CD4-positive, alpha-beta T cell treated with Interleukin-10 for 1 hour (primary cell): ENCODE measurements at places on chromosomes 1 and 21.

GRCh38 chr1:4020449-4020848 is 120.4 kb upstream of the C1orf174 start:
- no peak for DNase-seq

GRCh38 chr1:17596186-17596585 is 56.7 kb downstream of the ARHGEF10L start:
- no peak for DNase-seq

- DNase-seq, result no peak
Observed at GRCh38 chr1:205929496-205930194, 13.6 kb downstream of the SLC26A9 start.

GRCh38 chr1:170471398-170472053 is 60.4 kb upstream of the GORAB start:
- DNase-seq, result no peak

DNA sequence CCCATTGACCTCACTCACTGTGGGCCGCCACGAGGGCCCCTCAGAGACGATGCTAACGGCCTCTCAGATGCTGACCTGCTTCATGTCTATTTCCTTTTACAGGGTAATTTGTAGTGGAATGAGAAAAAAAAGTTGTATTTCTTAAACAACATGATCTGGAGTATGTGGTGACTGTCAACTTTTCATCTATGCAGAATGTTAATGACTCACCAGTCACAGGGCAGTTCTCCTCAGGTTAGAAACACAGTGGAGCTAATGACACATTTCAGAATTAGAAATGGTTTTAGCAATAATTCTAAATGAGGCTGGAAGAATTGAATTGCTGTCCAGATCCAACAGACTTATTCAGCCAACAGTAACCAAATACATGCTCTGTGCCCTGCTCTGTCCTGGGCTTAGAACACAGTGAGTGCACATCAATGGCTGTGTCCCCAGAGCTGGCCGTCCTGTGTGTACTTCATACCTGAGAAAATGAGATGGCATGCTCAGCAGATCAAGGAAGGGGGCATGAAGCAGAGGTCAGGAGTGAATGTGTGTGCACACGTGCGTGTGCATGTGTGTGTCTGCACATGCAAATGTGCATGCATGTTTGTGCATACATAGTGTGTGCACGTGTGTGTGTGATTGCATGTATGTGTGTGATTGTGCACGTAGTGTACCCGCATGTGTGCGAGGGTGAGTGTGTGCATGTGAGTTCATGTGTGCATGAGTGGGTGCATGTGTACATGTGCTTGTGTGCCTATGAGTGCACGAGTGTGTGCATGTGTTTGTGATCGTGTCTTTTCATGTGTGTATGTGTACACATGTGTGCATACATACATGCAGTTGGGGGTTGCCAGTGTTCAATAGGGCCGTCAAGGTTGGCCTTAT is 145.3 kb downstream of the PCBP3 start:
- no peak for DNase-seq

DNA sequence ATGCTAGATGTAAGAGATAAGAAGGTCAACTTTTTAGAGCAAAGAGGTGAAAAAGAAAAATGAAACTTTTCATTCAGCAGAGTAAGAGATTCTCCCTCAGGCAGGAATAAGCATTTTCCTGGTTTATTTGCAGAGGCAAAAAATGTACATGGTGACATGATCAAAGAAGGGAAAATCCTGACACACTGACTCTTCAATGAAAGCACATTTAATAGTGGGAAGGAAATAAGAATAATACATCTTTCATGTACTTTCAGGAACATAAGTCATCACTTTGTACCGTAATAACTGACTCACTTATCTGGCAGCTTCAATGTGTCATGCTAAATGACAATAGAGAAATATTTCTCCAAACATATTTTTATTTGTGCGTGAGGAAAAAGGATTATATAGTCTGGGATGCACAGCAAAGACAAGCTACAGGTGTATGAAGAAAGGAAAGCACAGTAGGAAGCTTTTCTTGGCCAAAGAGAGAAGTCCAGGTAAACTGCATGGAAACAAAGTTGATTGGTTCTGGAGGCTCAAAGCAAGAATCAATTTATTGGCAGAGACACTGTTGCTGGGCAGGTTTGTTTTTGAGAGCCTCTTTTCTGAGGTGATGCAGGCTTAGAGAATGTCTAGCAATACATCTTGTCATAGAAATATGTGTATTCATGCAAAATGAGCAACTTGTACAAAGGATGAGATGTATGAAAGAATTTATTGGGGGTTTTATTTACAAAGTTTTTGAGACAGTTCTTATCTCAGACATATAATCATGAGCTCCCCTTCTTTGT is 1409.0 kb downstream of the PLA2G4A start:
- DNase-seq, result no peak

DNA sequence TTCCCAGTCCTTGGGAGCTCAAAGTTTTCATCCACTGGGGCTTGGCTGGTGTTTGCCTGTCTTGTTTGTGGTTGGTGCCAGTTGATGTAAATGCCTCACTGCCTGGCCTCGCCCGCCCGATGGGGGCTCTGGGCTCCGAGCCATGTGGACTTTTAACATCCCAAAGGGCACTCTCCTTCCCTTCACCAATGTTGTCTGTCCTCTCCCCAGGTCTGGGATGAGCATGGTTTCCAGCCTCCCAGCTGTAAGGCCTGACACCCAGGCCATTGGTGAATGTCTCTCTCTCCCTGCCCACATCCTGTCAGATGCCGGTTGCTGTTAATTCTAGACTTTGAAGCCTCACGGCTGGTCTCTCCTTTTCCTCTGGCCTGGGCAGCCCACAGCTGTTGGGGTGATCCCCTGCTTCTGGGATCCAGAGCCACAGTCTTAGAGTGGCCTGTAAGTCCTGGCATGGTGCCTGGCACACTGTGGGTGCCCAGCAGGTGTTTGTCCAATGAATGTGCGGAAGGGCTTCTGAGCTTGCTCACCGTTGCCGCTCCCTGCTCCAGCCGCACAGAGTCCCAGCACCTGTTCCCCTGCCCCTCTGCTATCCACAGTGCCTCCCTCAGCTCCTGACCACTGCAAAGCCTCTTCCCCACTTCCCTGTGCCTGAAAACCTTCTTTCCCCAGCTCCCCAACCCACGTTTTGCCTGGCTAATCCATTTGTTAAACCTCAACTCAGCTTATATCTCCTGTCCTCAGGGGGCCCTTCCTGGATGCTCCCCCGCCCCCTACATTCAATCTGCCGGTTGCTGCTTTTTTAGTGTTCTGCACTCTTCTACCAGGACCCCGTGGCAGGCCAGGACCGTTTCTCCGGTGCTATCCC is 3.3 kb upstream of the C1orf174 start:
- DNase-seq, result peak; percentile 46

GRCh38 chr1:116502671-116503314 is 68.0 kb downstream of the CD58 start:
- no peak for DNase-seq

DNA sequence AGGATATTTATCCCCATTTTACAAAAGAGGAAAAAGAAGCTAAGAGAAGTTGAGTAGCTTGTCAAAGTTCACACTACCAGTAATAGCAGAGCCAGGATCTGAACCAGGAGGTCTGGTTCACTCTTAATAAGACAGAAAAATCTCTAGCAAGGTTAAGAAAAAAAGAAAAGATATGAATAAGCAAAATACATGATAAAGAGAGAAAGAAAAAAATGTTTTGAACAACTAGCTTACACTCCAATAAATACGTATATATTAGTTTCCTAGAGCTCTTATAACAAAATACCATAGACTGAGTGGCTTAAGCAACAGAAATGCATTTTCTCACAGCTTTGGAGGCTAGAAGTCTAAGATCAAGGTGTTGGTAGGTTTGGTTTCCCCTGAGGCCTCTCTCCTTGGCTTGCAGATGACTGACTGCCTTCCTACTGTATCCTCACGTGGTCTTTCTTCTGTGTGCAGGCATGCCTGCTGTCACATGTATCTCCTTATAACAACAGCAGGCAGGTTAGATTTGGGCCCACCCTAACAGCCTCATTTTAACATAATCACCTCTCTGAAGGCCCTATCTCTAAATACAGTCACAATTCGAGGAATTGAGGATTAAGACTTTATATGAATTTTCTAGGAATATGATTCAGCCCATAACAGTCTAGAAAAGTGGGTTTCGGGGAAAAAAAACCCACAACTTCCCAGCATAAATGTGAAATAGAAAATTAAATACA is 60.4 kb downstream of the LEPR start:
- DNase-seq, result no peak

GRCh38 chr1:152495066-152495675 is 15.4 kb upstream of the LCE5A start:
- no peak for DNase-seq

DNA sequence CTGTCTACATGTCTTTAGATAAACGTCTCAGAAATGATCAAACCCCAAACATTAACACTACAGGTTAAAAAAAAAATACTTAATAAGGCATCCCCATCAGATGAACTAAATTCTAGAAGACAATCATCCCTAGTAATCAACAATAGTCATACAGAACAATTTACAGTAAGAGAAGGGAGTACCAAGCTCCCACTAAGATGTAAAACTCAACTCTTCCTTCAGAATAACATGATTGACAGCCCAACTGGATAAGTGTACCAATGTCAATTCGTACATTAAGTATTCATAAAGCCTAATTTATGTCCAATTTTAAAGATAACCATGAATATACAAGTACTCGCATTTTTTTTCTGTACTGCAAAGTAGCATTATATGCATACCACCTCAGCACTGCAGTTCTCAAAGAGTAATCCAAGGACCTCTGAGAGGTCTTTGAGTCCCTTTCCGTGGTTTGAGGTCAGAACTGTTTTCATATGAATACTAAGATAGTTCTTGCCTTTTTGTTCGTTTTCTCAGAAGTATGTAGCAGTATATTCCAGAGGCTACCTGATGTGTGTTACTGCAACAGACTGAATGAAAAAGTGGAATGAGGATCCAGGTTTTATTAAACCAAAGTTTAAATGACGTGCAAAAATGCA is 6.6 kb downstream of the SCAF4 start:
- no peak for DNase-seq

DNA sequence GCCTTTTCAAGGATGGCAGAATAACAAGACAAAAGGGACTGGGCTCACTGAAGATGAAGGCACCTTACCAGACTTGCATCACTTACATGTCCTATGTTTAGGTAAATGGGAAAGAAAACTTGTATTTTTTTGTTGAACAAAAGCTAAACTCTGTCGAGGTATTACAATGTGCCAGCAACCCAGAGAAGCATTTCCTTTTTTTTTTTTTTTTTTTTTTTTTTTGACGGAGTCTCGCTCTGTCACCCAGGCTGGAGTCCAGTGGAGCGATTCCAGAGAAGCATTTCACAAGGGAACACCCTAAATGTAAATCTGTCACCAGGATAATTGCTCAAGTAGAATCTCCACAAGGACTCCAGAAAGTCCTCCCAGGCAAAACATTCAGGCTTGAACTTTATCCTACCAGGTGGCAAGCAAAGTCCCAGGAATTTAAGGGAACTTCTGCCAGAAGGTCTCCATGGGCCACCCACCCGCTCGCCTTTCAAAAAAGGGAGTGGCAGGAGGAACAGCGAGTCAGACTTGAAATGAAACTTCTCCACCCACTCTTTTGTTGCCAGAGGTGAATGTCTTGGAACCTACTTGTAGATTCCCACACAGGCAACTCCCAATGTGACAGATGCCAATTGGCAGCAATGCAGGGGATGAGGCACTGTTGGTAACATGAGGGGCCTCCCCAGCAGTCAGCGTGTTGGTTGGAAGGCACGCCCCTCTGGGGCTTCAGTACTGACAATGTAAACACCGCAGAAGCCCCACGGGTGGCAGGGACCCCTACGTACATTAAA is 125.0 kb downstream of the TIAM1 start:
- DNase-seq, result no peak

GRCh38 chr1:165376041-165376810 is 19.7 kb upstream of the LMX1A start:
- DNase-seq, result no peak

GRCh38 chr1:61424382-61424781 is 300.6 kb downstream of the TM2D1 start:
- no peak for DNase-seq

- DNase-seq, result peak; percentile 35
Observed at GRCh38 chr1:234925440-234926263, 203.0 kb downstream of the TOMM20 start.
